ENCODE measurements at places on chromosomes 5 and 9.

DNA sequence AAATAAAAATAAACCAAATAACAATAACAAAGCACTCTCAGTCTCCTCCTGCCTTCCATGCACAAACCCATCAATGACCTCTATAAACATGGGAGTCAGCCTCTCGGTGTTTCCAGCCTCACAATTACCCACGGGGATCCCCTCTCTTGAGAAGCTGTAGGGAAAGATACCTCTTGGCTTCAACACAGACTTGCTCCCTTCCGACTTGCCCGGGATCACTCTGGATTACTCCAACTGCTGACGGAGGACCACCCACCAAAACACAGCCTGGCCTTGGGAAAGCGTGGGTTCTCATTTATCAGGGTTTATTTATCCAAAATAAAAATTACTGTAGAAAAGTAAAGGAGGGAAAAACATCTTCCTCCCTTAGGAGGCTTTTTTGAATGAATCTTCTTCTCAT lies 11.5 kb upstream of the NKX2-5 start:
- no peak overlapping the region for H3K4me3 ChIP-seq
- H3K27me3 ChIP-seq, result peaks cover 28% of the 10 kb centered on the region
- H3K36me3 ChIP-seq, result no peaks in the 10 kb centered on the region

GRCh38 chr9:87346061-87346665 lies 151.5 kb upstream of the DAPK1 start:
- H3K36me3 ChIP-seq, result no peaks in the 10 kb centered on the region
- H3K27ac ChIP-seq, result no peak overlapping the region
- no peaks in the 10 kb centered on the region for H3K4me1 ChIP-seq
- no peak for DNase-seq

GRCh38 chr5:119541716-119542115 lies 87.6 kb upstream of the FAM170A start:
- no peak overlapping the region for H3K4me3 ChIP-seq
- DNase-seq, result no peak
- no peak overlapping the region for H3K27ac ChIP-seq
- no peaks in the 10 kb centered on the region for H3K4me1 ChIP-seq

DNA sequence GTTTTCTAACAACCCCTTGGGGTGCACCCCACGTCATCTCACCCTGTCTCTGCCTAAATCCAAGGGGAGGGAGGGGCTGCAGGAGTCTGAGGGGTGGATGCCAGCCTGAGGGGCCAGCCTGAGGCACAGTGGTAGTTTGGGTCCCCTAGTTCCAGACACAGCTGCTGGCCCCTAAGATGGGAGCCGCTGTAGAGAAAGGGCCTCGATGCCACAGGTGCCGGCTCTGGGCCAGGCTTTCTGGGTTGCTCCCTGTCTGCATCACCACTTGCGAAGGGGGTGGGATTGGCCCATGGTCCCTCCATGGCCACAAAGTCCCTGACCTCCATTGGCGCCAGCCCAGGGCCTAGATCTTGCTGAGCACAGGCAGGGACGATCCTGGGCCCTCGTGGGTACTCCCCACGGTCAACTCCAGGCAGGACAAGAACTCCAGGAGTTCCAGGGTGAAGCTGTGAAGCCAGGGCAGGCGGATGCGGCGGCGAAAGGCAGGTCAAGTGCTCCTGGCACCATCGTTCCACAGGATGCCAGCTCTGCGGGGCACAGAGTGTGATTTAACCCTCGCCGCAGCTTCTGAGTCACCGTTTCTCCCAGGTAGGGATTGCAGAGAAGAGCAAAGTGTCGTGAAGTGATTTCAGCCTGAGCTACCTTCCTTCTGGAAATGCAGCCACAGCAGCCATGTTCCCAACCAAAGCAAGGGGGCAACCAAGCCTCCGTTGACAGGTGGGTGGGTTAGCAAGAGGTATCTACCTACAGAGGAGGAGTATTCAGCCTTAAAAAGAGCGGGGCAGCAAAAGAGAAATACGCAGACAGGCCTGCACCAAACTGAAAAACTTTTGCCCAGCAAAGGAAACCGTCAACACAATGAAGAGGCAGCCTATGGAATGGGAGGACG lies 41.6 kb upstream of the EXOC3 start:
- DNase-seq, result no peak
- H3K4me1 ChIP-seq, result peaks cover 14% of the 10 kb centered on the region
- H3K36me3 ChIP-seq, result no peaks in the 10 kb centered on the region
- H3K27me3 ChIP-seq, result no peaks in the 10 kb centered on the region
- H3K4me3 ChIP-seq, result no peak overlapping the region

GRCh38 chr5:145568581-145568980 lies 266.6 kb downstream of the PRELID2 start:
- H3K36me3 ChIP-seq, result no peaks in the 10 kb centered on the region
- H3K27me3 ChIP-seq, result no peaks in the 10 kb centered on the region
- no peak for DNase-seq
